ENCODE measurements at places on chromosomes 16 and 17.

DNA sequence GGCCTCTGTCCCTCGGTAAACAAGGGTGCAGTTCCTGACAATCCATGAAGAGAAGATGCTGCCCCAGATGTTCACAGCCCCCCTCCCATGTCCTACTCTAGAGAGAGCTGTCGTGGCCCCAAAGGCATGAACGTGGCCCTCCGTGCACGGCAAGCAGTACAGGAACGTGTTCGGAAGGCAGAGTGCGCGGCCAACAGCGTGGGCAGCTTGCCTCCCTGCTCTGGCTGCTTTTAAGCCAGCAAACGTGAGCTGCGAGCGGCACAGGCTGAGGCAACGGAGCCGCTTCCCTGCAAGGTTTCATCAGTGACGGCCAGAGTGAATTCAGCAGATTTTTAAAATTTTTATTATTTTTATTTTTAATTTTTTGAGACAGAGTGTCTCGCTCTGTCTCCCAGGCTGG lies 37.2 kb downstream of the PEMT start:
- no peak for DNase-seq

DNA sequence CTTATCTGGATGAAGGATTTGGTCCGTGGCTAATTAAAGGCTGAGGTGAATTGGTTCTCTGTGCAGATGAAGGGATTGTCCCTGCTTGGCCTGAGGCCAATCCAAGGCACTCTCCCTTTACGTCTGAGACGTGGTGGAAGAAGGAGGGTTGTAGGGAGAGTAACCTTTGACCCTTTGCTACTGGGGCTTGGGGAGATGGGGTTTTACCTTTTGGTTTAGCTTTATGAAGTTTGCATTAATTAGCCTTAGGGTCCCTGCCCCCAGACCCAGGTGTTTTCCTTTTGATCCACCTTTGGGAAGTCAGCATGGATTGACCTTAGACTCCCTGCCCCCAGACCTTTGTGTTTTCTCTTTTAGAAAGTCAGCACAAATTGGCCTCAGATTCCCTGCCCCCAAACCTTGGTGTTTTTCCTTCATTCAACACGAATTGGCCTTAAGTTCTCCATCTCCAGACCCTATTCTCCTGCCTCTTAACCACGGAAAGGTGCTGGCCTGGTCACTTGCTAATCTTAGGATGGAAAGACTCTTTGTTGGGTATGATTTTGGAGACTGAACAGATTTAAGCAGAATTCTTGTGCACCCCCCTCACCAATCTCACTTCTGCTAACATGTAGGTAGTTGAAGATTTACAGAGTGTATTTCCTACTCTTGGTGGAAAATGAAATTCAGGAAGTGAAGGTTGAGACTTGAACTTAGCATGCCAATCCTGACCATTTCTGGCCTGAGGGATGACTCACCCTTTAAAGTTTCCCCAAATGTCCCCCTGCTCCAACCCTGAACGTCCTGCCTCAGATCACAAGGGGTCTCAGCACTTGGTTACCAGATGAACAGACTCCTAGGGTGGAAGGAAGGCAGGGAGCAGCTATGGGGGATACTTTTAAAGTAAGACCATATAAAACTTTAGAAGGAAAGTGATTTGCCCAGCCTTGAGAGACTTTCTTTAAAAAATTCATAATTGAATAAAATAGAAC lies 23.1 kb upstream of the MMD start:
- DNase-seq = no peak

GRCh38 chr16:1917056-1917664 lies 1.1 kb downstream of the HS3ST6 start:
- DNase-seq = no peak

DNA sequence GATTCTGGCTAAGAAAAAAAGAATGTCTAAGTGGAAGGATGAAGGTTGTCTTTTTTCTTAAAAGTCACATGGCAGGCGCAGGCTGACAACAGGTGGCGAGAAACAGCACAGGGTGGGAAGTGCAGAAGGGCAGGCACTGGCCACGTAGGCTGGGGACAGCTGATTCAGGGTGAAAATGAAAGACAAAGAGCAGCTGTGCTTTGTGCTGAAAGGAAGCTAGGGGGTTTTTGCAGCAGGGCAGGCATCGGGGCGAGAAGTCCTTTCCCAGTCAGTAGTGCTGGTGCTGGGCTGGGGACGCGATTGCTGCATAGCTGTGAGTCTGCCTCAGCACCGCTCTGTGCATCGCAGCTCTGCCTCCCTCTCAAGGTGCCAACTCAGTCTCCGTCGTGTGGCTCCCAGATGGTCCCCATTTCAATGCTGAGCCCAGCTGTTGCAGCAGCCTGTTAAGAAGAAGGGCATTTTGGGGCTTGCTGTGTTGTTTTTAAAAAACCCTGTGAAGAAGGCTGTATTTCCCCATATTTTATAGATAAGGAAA lies 183.1 kb upstream of the CCL2 start:
- DNase-seq = no peak

DNA sequence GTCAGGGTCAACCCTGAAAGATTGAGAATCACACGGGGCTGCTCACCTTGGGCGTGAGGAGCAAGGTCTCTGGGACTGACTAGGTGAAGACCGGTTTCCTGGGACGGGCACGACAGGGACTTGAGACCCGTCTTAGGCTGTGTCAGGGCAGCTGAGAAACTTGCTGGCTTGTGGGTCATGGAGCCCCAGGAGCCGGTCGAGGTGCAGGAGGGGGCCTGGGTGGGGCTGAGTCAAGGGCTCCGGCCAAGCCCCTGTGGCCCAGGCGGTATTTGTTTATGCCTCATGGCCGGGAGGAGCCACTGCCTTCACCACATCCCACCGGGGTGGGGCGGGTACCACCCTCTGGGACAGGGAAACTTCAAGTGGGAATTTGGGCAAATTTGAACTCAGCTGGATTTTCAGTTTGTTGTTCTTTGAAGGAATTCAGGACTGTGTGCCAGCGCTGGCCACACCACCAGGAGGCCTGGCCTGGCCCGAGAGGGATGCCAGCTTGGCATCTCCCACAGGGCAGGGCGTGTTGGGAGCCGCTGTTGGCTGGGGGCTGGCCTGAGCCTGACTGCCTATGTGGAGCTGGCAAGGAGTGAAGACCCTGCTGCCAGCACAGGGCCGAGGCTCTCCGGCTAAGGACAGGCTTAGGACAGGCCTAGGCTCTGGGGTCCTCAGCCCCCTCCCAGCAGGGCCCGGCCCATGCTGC lies 116.1 kb downstream of the METRNL start:
- no peak for DNase-seq

DNA sequence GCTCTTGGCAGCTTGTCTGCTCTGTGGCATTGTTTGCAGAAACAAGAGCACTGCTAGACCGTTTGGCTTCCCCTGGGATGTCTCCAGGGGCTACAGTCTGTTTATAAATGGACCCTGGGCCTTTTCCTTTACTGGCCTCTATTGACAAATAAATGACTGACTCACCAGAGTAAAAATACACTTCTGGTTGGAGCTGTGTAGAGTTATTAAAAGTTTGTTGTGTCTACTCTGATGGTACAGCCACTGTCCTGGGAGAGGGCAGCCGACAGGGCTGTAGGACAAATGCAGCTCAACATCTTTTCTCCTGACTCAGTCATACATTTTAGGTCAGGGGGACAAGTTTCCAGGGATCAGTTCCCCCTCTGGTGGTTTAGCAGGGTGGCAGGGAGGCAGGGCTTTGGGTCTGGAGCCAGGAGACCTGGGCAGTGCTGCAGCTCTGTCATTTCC lies 30.0 kb downstream of the FOXL1 start:
- no peak for DNase-seq

DNA sequence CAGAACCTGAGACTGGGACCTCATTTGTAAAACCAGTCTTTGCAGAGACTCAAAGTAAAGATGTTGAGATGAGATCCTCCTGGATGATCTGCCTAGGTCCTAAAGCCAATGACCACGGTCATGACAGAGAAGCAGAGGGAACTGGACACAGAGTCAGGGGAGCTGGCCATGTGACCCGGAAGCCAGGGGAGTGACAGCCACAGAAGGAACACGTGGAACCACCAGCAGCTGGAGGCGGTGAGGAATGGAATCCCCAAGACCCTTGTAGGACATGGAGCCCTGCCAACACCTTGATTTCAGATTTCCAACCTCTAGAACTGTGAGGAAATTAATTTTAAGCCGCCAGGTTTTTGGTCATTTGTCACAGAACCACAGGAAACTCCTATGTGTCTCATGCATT lies 37.0 kb downstream of the USP22 start:
- no peak for DNase-seq

- DNase-seq = no peak
Measured at GRCh38 chr16:54248863-54249710, 37.5 kb downstream of the IRX3 start.

- DNase-seq = no peak
Measured at GRCh38 chr16:31224092-31224955, 7.4 kb upstream of the PYDC1 start.

GRCh38 chr17:47066095-47066494 lies 87.0 kb upstream of the RPRML start:
- no peak for DNase-seq

DNA sequence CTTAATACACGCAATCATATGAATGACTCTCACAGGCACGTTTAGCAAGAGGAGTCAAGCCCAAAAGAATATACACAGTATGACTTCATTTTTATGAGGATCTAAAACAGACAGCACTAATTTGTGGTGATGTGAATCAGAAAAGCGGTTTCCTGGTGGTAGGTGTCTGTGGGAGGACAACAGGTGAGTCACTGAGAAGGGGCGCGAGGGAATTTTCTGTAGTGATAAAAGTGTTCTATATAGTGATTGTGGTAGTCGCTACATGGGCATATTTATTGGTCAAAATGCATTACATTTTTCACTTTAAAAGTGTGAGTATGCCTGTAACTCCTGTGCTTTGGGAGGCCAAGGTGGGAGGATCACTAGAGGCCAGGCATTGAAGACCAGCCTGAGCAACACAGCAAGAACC lies 7.6 kb upstream of the TNRC6A start:
- DNase-seq = peak; percentile 64

DNA sequence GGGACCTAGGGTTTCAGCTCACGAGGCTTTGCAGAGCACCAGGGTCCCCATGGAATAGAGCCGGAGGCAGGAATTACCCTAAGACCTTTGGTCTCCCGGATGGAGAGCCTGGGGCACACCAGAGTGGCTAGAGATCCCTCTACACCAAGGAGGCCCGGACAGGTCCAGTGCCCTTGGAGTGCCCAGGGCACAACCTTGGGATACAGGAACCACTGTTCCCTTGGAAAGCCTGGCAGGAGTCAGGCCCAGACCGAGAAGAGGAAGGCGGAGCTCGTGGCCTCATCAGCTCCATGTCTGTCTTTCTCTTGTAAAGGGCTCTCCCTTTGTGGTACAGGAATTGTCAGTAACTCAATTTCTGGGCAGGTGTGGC lies 3.8 kb upstream of the DBNDD1 start:
- no peak for DNase-seq

DNA sequence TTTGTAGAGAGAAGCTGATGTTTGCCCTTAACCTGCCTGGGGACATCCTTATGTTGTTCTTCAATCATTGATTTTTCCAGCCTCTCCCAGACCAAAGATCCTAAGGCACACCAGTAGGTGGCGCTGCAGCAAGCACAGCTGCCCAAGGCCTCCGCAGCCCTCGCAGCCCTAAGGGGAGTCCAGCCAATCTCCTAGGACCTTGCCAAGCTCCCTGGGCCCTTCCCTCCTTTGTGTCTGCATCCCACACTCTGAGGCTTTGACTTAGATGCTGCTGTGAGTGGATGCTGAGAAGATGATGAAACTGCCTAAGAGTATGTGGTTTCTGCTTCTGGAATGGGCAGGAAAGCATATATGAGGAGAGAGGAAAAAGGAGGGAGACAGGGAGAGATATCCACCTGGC lies 47.1 kb downstream of the SPACA3 start:
- no peak for DNase-seq

- no peak for DNase-seq
Measured at GRCh38 chr16:82626791-82627261, at the start of gene CDH13. Gene CDH13, plus strand, starts transcription at chr16:82626969.

DNA sequence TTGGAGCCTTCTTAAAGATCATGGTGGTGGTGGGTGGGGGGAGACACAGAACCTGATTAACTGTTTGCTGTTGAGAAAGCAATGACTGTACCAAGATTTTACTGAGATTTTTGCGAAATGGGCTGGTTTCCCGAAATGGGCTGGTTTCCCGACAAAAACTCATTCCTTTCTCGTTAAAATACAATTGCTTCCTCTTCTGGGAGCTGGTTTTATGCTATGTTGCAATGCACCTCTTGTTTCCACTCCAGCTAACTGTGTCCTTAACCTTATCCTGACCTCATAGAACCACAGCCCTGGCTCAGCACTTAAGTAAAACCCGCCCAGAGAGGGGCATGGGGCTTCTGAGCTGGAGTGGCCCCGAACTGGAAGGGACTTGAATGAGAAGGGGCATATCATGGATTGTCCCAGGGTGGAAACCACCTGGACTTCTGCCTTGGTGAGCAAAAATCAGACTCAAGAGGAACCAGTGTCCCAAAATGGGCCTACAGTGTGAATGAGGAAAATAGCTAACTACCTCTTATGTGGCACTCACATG lies 20.9 kb downstream of the FAM20A start:
- no peak for DNase-seq

- no peak for DNase-seq
Measured at GRCh38 chr17:14737984-14738651, 437.2 kb downstream of the HS3ST3B1 start.

DNA sequence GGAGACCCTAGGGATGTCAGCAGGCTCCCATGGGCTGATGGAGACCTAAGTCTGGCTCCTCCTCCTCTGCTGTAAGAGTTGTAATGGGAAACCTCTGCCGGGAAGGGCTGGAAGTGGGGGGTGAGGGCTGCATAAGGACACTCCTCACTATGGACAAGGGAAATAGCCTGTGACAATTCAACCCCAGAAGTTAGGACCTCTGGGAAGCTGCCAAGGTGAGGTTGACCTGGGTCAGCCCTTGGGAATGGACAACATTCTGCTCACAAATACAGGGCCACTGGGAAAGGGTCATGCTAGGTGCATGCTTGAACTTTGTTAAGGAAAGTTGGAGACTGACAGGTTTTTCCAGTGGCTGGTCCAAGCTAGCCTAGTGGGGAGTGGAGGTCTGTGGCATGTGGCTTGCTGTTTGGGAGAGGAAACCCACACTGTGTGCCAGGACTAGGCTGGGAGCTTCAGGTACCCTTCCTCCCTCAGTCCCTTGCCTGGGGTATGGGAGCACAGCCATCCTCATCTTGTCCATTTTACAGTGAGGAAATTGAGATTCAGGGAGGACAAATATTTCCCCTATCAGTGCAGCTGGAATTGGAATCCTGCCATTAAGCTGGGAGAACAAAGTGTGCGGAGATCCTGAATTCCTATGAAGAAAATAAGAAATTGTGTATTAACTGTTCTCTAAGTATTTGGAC lies 190.4 kb downstream of the SALL1 start:
- DNase-seq = no peak

DNA sequence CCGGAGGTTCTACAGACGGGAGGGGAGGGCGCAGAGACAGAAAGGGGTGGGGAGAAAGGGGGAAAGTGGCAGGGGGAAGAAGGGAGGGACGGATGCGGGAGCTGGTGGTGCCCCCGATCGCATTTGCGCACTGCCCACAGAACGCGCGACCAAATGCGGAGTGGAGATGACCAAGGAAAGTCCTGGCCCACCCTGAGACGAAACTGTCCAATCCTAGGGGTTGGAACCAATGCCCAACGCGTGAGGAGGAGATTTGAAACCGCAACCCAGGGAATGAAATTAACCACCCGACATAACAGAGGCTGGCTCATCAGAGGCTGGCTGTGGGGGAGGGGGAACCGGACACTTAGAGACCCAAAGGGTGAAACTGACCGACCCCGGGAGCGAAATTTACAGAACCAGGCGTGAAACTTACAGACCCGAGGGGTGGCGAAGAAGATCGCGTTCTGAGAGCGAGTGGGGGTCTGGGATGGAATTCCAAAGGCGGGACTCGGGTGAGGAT lies 1.4 kb downstream of the HES7 start:
- no peak for DNase-seq

Data from stimulated activated CD8-positive, alpha-beta memory T cell treated with anti-CD3 and anti-CD28 coated beads, Interleukin-7, amount 100 ng/mL, for 48 hours (primary cell).